H7 (cell line): ENCODE measurements at places on chromosomes 11 and 22.
A peak's percentile ranks its signal among the peaks of the same experiment; 100 is the strongest.

DNA sequence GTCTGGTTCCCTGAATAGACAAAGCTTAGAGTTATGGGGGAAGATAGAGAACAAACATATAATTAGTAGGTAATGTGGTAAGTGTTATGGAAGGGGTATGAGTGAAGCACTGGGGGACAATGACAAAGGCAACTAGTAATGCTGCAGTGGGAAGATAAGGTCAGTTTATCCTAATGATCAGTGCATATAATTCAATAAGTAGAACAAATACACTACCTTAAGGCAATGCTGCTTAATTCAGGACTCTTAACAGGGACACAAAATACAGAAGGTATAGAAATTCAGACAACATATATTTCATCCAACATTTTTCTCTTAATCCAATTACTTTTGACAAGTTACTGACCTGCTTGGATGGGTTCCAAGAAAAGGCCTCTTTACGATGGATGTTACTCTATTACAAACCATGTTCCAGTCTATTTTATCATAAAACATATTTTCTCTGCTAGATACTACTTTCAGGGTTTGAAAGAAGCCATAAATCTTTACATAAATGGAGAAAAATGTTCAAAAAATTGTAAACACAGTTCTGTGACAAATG is 1186.2 kb downstream of the LRRC4C start:
- DNase-seq = no peak

DNA sequence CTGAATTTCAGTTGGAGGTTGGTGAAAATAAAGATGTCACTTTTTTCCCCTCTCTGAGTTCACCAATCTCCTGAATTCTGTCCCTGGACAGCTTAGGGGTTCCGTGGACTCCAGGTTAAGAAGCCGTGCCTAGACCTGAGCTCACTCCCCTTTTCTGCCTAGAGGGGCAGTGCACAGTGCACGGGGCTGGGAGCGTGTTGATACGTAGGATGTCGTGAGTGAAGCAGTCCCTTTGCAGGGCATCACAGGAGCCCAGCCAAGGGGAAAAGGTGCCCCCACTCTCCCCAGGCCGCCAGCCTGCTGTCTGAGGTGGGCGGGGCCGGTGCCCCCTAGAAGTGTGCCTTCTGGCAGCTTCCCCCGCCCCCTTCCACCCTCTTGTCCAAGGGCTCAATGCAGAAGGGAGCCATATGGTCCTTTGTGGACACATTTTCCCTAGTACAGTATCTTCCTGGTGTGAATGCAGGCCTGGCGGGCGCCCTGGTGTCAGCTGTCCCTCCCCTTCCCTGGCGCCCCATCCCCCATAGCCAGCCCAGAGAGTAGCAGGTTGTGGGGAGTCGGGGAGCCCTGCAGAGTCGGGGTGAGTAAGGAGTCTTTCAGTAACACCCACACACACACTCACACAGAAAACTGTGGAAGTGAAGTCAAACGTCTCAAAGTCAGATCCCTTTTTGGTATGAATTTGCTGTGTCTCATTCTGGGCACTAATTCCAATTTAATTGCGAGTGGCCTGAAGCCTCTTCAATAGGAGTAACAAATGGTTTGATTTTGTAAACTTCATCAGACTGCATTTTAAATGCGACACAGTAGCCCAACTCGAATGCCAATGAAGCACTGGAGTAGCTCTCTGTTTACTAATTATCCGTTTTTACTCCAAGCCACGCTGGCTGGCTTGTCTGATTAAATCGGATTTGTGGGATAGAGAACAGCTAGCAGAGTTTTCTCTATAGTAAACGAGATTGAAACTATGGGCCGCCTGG is 67.5 kb upstream of the NNMT start:
- peak; percentile 44 for DNase-seq

- DNase-seq = peak; percentile 36
Measured at GRCh38 chr22:36528341-36528740, 625 bp downstream of the EIF3D start.

GRCh38 chr22:46085828-46086576 is 64.3 kb upstream of the PPARA start:
- DNase-seq = no peak

GRCh38 chr11:126989942-126990715 is 10.4 kb downstream of the KIRREL3 start:
- DNase-seq = peak; percentile 91

DNA sequence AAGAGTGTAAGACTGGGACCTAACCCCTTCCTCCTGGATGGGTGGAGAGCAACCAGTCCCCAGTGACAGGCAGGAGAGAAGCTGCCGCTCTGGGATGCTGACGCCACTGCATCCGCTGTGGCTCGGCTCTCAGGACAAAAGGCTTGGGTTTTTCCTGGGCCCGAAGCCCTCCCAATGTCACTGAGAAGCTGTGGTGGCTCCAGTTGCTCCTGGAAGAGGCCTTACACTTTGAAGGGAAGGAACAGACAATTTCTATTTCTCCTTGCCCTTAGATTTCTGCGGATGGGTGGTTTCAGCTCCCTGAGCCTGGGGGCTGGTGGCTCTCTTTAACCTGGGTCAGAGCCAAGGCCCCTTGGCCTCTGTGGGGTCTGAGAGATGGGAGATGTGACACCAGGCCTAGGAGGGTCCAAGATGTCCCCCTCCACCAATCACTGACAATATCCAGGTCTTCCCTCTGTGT is 21.4 kb downstream of the TPBGL start:
- DNase-seq = no peak

- no peak for DNase-seq
Measured at GRCh38 chr11:40149721-40150120, 1309.7 kb downstream of the LRRC4C start.

DNA sequence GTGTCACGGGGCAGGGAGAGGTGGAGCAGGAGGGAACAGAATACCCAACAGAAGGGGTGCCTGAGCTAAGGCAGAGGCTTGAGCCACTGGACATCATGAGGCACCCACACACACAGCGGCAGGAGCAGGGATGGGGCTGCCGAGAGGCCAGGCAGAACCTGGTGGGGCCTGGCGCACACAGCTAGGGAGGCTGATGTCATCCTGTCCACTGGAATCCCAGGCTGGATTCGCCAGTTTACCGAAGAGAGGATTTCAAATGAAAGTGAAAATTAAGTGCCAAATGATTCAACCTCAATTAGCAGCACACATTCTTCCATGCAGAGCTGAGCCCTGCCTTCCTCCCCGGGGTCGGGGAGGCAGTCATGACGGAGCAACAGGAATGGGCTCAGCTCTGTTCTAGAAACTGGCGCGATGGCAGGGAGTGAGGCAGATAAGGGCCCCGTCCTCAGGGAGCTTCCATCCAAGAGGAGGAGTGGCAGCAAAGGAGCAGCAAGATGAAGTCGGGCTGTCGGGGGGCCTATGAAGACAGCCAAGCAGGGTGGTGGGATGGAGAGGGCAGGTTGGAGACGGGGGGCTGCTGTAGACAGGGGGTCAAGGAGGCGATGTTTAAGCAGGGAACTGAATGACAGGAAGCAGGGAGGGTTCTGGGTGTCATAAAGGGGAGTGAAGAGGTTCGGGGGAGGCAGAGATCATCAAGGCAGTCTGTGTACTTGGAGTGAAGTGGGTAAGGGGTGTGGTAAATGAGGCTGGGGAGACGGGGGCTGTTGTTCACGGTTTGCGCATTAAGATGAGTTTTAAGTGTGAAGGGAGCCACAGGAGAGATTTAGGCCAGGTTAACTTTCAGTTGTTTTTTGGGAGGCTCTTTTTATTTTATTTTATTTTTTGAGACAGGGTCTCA is 6.4 kb downstream of the RAC2 start:
- DNase-seq = peak; percentile 63

DNA sequence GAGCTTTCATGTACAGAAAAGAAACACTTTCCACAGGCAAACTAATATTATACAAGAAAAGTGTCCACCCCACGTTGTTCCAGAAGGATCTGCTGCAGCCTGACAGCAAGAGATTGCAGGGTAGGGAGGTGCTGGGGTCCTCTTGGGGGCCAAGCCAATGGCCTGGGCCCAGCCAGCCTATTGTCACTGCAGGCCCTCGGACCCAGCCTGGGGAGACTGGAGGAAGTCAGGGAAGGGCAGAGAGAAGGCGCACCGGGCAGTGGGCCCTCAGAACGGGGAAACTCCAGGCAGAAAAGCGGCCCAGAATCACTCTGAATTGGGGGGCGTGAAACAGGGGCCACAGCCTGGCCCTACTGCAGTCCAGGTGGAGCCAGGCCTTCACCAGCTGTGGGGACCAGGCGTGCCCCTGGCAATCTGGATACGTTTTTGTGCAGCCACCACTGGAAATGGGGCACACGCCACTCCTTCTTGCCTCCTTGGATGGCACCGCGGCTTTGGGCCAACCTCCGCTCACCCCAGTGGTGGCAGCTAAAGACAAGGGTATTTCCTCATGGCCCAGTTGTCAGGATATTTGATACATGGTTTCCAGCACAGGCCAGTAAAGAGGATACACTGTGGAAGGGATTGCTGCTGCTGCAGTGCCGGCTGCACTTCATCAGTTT is 3.9 kb upstream of the NAP1L4 start:
- peak; percentile 57 for DNase-seq

DNA sequence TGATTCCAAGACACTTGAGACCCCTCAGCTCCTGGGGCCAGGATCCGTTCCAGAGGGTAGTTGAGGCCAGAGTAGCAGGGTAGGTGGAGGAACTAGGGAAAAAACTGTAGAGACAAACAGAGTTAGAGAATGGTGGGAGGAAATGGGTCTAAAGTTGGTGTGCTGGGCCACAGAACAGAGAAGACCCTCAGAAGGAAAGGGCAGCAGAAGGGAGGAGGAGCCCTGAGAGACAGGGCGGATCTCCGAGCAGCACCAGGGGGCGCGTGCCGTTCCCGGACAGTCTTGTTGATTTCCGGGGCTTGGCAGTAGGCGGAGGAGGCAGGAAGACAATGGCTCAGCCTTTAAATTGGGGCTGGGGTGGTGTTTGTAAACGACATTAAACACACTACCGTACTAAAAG is 2.4 kb upstream of the CECR2 start:
- DNase-seq = peak; percentile 79
